ENCODE measurements at places on chromosomes 4 and X.

- DNase-seq = no peak
Observed at GRCh38 chr4:65831828-65832227, 161.5 kb upstream of the EPHA5 start.

- DNase-seq = no peak
Observed at GRCh38 chr4:84439996-84440395, 59.1 kb downstream of the NKX6-1 start.

DNA sequence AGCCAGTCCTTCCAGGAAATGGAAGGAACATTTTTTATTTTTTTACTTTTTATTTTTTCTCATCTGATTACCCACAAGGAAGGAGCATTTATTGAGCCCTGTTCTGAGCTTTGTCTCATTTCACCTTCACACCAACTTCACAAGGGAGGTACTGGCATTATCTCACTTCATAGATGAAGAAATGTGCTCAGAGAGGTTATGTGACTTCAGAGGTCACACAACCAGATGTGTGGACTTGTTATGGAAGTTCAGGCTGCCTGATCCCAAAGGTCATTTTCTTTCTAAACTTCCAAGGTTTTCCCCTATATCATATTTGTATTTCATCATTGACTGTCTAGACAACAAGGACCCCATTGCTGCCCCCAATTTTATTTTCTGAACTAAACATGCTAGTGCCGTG lies 160.3 kb downstream of the DCLK2 start:
- no peak for DNase-seq

- no peak for DNase-seq
Observed at GRCh38 chrX:110059410-110059809, 56.5 kb downstream of the TMEM164 start.

DNA sequence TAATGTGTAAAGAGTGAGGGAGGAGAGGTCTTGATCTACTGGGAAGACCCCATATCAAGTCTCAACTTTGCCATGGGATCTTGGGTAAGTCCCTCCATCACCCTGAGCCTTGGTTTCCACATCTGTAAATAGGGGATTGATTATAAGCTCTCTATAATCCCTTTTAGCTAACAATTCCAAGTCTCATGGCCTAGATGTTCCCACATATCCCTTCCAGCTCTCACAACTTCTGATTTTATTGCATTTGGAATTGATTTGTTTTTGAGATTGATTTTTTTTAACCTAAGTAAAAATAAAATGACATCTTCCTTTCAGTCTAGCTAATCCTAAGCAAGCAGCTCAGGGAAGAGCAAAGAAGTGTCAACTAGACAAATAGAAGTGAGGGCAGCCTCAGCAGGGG lies 29.8 kb downstream of the SMIM20 start:
- DNase-seq = no peak

DNA sequence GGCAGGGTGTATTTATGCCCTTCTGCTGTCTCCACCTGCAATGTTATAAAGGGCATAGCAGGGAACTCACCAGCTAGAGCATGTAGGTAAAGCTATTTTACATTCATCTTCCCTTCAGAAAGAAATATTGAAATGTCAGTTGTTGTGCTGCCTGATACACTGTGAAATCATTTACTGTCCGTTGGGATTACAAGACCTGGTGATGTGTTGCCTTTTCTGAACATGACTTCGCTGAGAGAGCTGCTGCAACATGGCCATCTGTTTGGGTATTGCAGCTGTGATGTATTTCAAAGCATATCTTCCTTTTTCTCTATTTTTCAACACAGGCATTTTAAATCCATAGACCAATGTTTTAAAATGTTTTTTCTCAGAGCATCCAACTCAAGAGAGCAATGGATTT lies 644.1 kb upstream of the GNPDA2 start:
- DNase-seq = no peak

GRCh38 chrX:28324321-28324721 lies 262.9 kb upstream of the IL1RAPL1 start:
- no peak for DNase-seq

DNA sequence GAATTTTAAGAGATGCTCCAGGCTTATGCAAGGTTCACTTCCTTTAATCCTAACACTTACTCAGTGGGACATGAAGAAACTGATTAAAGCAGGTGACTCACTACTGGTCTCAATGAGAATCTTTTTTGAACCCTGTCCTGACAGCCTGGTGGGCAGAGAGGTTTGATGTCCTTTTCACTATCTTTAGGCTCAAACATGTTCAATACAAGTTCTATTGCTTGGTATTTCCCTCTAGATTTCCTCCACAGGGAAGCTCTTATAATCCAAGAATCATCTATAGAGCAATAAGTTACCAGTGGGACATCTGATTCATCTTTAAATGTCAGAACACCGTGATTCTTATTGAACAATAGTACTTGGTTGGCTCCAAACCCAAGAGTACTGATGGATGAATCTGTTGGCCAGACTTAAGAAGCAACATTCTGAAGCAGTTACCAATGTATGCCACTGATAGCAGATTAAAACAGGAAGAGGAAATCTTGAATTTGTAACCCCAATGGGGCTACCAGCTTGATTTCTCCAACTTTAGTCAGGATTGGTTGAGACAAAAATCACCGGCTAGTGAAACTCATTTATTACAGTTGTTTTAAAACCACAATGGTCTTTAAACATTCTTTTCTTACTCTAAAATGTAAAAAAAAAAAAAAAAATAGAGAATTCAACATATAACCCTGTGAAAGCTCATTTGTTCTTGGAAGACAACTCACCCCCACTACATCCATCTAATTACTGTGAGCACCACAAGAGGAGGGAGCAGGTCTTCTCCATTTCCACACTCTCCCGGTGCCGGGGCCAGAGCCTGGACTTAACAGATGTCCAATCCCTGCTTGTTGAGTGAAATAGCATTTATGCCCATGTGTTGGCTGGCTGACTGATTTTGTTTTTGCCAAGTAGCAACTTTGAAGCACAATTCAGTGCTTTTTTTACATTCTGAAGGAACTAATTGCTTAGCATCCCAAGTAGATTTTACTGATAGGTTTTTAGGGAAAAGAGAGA lies 43.3 kb downstream of the FGFBP1 start:
- DNase-seq = no peak

GRCh38 chr4:156251373-156252065 lies 297.9 kb upstream of the CTSO start:
- DNase-seq = no peak

- no peak for DNase-seq
Observed at GRCh38 chr4:27087306-27088045, 226.8 kb downstream of the STIM2 start.

DNA sequence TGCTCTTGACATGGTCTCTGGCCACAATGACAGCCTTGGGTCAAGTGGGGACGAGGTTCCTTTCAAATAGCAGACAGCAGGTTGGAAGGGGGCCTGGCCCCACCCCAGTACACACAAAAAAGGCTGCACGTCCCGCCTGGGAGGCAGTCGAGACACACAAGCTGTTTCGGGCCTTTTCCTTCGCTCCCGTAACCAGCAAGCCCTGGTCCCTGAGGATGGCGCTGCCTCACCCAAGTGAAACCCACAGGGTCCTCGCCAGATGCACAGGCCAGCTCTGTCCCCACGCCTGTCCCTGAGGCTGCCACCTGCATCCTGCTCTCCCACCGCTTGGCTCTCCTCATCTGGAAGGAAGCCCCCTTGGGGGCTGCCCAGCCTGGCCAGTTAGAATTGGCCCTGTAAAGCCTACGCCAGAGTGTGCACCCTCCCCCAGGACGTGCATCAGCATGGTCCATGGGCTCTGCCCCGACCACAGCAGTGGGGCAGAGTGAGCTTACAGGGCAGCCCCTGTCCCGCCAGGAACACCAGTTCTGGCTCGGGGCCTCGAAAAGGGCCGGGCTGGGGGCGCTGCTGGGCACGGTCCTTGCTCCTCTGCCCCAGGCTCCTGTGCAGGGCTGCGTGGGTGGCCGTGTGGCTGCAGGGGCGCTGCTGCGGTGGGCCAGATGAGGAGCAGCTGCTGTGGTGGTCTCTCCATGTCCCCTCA lies 2.0 kb downstream of the CPLX1 start:
- DNase-seq = no peak

GRCh38 chrX:69808375-69808774 lies 192.5 kb downstream of the EDA start:
- no peak for DNase-seq

- no peak for DNase-seq
Observed at GRCh38 chr4:4981827-4982226, 37.4 kb downstream of the CYTL1 start.

- DNase-seq = no peak
Observed at GRCh38 chr4:63459329-63459728, 949.9 kb downstream of the TECRL start.

- DNase-seq = peak; percentile 15
Observed at GRCh38 chrX:16654093-16654492, 4.1 kb downstream of the S100G start.

GRCh38 chrX:10085223-10085622 lies 71.6 kb upstream of the CLCN4 start:
- no peak for DNase-seq

DNA sequence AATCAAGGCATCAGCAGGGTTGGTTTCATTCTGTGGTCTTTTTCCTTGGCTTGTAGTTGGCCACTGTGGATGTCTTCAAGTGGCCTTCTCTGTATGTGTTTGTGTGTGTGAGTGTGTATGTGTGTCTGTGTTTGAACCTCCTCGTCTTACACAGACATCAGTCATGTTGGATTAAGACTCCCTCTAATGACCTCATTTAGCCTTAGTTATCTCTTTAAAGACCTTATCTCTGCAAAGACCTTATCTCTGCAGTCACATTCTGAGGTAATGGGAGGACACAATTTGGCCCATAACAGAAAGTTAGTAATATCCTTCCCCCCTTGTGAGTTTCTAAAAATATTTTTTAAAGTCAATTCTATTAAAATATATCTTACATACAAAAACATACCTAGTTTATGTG lies 126.7 kb downstream of the EMCN start:
- no peak for DNase-seq

DNA sequence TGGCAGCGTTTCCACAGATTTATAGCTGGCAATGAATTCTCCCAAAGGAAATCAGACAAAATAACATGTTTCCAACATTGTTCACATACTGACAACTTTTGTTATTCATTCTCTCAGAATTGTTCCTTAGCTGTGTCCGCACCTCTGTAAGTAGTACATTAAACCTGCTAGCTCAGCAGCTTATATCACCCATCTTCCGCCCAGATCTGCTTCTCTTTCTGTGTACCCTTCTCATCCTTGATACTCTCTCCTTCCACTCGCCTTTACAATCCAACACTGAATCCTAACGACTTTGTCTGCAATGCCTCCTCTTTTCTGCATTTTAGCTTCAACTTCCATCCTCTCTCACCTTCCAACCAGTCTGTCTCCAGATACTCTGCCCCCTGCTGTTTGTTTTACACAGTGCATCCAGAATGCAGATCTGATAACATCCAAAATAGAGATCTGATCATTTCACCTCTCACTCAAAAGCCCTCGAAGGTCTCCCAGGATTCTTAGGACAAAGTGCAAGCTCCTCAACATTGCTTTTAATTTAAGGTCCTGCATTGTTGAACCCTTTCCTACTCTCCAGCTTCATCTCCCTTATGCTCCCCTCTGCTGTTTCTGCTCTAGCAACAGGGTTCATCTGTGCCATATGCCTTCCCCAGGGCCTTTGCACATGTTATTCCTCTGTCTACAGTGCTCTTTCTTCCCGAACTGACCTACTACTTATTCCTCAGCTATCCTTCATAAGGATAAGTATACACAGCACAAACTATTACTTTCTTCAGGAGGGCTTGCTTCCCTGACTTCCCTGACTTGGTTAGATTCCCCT lies 67.3 kb upstream of the VBP1 start:
- no peak for DNase-seq

DNA sequence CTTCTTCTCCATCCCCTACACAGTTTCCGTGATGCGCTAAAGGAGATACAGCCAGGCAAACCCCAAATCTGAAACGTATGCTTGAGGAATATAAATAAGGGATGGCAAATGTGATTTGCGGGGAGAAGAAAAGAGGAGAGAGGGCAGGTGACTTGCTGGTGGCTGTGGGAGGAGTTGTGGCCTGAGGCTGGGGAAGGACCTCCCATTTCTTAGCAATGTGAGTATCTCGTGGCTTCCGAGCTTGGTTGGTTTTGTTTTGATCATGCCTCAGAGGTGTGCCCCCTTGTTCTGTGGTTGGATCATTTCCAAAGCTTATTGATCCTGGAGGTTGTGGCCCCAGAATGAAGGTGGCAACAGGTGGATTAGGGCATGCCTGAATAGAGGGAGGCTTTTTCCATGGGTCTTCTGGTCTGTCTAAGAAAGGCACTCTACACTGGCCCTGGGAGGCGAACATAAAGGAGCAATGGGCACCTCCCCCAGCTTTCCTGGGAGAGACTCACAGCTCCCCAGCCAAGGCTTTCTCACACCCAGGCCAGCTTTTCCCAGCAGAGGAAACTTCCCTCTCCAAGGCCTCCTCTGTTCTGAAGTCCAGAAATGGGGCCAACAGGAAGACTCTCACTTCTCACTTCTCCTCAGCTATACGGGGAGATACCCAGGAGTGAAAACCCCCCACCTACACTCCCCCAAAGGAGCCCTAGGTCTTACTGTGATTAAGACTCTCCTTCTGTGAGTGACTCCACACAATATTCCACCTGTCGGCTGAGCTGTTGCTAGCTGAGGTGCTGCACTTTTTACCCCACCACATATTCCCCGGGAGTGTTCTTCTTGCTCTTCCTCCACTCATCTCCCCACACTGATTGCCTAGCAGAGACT lies 40.0 kb downstream of the C4orf51 start:
- DNase-seq = no peak

GRCh38 chr4:98583265-98583664 lies 75.1 kb downstream of the TSPAN5 start:
- DNase-seq = no peak

DNA sequence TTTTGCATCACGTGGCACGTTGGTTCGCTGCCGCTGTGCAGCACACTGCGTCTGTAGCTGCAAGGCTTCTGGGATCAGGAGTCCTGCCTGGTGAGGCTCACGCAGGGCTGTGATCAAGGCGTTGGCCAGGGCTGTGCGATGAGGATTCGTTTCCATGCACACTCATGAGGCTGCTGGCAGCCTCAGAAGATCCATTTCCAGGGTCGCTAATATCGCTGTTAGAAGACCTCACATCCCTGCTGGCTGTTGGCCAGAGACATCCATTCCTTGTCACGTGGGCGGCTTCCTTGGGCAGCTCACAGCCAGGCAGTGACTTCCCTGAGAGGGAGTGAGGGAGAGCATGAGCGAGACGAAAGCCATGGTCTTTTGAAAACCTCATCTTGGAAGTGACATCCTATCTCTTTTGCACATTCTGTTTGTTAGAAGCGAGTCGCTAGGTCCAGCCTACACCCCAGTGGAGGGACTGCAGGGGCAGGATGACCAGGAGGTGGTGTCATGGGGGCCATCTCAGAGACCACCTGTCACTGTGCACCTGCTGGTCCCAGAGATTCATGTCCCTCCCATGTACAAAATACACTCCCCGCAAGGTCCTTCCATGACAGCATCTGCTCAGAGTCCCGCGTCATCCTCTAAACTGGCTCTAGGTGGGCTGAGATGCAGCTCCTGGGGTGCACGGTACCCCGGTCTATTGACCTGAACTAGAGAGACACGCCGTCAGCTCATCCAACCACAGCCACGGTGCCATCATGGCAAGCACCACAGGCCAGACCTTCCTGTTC lies 12.2 kb downstream of the RGS12 start:
- peak; percentile 15 for DNase-seq
